Left colon (tissue), 2 donors: ENCODE measurements at places on chromosomes 11 and 22.
A peak's percentile ranks its signal among the peaks of the same experiment; 100 is the strongest.

GRCh38 chr11:115672412-115672811 lies 168.2 kb upstream of the CADM1 start:
- DNase-seq, result no peak

GRCh38 chr11:113332023-113332422 lies 17.6 kb downstream of the TTC12 start:
- no peak for DNase-seq

- no peak for DNase-seq
These were observed 667 bp downstream of the DGCR6L start for GRCh38 chr22:20319041-20319744.

- DNase-seq, result no peak
These were observed 26.0 kb downstream of the CHEK2 start for GRCh38 chr22:28715611-28716010.

DNA sequence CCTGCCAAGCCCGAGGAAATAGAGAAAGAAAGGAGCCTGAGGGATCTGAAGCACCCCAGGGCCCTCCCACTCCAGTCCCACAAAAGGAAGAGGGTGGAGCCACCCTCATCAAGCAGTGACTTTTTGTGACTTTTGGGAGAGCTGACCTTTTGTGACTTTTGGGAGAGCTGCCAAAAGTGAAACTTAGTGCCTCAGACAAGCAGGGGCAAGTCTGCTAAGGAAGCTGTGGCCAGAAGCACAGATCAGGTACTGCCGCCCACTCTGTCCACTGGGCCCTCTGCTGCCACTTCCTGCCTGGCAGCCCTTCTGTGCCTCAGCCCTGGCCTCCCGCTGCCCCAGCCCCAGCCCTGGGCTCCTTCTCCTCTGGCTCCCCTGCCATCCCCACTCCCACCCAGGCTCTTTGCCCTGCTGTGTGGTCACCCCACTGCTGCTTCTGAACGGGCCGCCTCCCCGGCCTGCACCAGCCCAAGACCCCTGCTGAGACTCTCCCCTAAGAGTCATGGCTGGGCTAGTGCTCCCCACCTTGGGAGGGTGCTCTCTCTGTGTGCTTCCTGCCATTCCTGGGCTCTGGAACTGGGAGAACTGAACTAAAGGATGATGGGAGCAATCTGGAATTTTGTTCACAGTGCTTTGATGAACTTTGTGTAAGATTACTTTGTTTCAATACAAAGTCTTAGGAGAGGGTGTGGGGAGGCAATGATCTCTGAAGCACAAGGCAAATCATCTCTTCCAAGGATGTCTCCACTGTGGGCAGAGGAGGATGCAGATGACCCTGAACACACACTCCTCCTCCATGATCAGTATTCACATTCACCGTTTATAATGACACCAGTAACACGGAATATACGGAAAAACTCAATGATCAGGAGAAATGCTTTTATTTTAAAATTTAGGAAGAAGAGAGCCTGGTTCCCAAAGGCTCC lies at the start of gene APOBEC3H:
APOBEC3H (plus strand) TSS at position 147 of the 923 bp plus-strand sequence. CDS start 3,035 bp downstream, outside the sequence.
- no peak for DNase-seq

DNA sequence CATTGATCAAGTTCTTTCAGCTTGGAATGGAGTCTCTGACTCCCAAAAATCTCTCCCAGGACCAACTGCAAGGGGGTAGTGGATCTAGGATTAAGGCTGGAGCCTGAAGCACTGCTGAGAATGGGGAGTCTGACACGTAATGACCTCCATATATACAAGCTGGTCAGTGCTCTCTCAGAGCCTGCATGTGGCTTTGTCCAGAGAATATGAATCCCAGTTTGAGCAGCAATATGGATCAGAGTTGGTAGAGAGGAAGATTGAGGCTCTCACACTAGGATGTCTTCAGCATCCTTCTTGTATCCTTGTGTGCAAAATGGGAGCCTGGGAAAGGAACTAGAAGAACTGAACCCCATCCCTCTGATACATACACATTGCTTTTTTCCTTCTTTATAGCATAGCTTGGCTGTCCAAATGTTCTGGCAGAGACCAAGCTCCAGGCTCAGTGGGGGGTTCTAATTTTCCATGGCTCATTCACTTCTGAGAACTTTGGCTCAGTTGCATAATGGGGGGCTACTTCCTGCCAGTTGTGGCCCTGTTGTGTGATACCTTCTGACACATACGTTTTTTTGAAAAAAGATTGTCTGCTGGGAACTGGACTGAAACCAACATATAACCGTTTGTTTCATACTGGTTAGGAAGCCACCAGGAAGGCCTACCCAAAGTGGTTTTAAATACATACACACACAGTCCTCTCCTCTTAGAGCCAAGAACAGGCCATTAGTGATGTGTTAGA lies 138.2 kb downstream of the ETS1 start:
- DNase-seq, result no peak

DNA sequence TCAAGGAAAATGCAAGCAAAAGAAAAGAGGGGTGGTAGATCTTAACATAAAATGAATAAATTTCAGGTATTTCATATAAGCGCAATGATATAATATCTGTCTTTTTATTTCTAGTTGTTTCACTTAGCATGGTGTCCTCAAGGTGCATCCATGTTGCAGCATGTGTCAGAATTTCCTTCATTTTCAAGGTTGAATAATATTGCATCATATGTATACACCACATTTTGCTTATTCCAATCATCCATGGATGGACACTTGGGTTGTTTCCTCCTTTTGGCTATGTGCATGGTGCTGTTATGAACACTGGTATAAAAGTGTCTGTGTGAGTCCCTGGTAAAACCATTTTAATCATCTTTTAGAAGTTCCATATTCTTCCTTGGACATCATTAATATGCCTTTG lies 7.0 kb upstream of the KDM4F start:
- no peak for DNase-seq

- DNase-seq, result no peak
These were observed 16.1 kb downstream of the MICALL1 start for GRCh38 chr22:37922191-37922590.

DNA sequence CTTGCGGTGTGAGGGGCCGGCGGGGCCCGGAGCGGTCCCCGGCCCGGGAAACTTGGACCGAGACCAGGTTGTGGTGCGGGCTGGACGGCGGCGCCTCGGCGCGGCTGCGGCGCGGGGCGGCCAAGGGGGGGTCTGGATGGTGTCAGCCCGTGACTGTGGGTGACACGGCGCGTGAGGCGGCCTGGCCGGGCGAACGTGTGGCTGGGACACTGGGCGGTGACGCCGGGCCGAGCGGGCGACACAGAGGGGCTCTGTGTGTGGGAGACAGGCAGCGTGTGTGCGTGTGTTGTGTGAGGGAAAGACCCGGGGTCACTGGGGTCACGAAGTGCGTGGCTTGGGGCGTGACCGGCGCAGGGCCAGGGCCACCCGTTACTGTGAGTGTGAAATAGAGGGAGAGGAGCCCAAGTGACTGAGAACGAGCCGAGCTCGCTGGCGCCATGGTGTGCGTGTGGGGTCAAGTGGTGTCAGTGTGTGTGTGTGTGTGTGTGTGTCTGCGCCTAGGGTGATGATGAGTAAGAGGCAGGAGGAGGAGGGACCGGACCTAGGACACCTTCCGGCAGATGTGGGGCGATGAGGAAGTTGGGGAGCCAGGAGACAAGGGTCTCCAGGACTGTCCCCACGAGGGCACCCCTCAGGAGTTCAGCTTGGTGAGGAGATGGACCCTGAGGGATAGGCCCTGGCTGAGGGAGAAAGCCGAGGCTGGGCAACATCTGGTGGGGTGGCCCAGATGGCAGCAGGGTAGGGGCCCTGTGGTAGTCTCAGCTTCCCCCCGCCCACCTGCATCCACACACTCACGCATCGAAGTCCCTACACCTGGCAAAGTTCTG lies 817 bp downstream of the RELT start:
- peak; percentile 70 for DNase-seq
